ENCODE measurements at places on chromosomes 16 and 17.

DNA sequence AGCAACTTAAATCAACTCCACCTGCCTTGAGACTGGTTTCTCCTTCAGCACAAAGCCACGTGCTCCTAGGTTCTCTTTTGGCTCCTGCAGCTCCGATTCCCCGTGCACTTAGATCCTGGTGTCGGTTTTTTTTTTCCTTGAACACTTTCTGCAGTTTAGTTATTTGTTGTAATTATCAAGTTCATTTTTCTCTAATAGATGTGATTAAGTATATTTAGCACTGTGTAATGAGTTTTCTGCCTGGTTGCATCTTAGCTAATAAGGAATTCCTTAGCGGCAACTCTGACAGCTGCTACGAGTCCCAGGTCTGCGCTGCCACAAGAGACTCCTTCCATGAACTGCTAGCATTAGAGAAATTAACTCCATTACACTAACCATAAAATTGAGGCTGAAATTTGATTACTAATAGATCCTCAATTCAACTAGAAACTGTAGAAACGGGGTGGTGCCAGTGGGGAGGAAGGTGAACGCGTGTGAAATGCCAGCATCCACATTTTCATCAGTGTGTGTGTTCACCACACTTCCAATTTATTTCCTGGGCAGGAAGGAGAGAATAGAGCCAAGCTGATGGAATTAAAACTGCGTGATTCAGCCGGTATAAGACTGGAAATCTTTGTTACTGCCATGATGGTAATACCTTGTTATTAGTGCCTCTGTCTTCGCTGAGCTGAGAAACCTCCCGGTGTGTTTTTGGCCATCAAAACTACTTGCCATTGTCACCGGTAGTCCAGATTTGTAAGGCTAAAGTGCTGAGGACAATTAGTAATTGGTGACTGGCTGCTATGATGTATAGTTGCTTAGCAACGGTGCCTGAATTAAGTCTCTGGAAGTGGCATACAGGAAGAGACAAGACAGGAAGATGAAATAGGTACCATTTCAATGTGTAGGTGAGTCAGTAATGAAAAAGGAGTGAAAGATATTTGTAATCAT lies 232.4 kb downstream of the IRX3 start:
- no peak for DNase-seq

DNA sequence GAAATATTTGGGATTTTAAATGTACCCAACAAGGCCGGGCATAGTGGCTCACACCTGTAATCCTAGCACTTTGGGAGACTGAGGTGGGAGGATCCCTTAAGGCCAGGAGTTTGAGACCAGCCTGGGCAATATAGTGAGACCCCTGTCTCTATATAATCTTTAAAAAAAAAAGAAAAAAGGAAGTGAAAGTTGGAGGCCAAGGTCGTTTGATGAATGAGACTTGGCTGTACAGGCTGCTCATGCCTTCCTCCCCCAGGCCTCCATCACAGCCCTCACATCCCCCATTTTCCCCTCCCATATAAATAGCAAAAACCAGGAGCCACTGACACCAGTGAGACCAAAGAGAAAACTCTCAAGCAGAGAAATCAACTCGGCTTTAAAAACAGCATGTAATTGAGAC lies 3.3 kb upstream of the CA7 start:
- DNase-seq = no peak

GRCh38 chr16:51994597-51994996 lies 552.3 kb downstream of the TOX3 start:
- DNase-seq = no peak

DNA sequence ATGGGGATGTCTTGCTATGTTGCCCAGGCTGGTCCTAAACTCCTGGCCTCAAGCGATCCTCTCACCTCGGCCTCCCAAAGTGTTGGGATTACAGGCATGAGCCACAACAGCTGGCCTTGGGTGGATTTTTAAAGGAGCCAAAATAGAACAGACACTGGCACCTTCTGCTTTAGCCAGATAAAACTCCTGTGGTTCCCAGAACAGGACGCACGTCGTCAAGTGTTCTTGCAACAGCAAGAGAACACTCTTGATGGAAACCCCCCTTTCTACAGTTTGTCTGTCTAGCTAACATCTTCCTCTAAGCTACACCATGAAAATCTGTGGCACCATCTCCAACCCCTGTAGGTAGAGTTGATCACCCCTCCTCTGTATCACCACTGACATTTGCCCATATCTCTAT lies 122.6 kb downstream of the NPIPB5 start:
- no peak for DNase-seq

GRCh38 chr16:24728891-24729242 lies 584 bp upstream of the TNRC6A start:
- no peak for DNase-seq

- DNase-seq = no peak
These were observed 11.5 kb upstream of the SCN4A start for GRCh38 chr17:63984236-63984635.

All from GM19239 (cell line).